ENCODE measurements at places on chromosomes 2 and 18.

DNA sequence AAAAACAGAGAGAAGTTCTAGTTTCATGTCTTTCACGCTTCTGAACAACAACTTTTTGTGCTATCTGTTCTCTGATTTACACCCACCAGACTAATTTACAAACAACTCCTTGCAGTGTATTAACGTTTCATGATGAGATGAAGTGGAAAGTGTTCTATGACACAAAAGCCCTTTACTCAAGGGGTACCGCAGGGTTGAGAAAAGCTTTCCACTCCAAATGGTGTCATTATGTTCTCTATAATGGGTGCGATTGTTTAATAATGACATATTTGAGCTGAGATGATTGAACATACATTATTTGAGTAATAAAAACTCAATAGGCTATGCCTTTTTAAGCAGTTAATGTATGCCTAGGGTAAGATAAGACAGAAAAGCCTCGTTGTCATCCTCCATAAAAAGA, 76.3 kb downstream of the ACTR3 start:
- no peak for DNase-seq

- DNase-seq = no peak
Observed at GRCh38 chr2:63661076-63661475, 72.3 kb downstream of the MDH1 start.

GRCh38 chr2:175055993-175056392, 50.8 kb upstream of the CHN1 start:
- no peak for DNase-seq

GRCh38 chr2:63078852-63079606, 28.4 kb downstream of the OTX1 start:
- no peak for DNase-seq

DNA sequence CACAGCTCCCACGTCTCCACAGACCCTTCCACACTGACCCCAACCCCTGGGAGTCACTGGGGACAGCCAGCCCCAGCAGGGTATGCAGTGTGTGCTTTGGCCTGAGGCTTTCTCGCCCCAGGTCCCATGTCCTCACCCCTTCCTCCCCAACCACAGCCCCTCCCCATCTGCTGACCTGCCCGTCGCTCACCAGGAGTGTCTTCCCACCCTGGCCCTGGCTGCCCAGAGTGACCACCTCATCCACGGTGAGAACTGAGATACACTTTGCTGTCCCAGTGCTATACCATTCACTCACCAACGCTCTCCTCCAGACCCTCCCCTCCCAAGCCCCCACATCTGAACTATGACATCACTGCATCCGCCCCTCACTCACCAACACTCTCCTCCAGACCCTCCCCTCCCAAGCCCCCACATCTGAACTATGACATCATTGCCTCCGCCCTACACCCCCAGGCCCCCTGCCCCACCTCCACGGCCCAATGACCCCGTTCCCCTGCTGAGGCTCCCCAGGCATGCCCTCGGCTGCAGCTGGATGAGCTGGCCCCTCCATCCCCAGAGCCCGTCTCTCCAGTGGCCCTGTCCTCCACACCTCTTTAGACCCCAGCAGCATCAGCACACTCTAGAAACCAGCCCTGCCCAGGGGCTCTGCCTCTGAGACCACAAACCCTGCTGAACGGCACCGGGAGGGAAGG, 55.2 kb downstream of the ANKMY1 start:
- DNase-seq = no peak

DNA sequence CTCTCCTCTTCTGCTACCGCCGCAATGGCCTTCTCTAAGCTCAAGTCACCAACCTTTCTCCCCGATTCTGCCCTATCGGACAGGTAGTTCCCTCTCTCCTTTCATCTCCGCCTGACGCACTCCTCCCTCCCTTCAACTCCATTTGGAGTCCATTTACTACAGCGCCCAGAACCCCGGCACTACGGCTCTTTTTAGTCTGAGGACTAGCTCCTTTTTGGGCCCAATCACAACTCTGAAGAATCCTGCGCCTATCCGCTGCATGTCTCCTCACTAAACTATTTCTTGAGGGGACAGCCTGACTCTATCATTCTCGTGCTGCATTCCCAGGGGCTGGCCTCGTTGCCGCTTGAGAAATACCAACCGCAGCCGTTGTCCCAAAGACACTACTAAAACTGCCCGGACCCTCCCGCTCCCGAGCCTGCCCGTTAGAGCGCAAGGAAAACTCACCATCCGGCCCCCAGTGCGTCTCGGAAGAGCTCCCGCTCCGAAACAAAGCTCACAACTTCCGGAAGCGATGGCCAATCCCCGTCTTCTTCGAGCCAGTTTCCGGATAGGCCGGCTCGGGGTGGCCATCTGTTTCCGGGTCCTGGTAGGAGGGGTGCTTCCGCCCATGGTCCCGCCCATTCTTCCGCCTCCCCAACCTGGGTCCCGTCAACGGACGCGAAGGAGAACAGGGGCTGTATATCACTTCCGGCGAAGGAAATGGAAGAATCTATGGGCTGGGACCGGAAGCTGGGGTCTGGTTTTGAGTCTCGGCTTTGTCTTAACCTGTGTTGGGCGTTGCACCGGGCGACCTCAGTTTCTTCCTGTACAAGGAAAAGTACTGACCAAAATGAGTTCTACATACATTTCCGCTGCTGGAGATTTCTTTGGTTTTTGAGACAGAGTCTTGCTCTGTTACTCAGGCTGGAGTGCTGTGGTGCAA, at the start of gene TPRKB:
TSS of gene TPRKB (minus strand) at position 491 of the 925 bp plus-strand sequence. CDS start 2,776 bp downstream, outside the sequence.
- DNase-seq = peak; percentile 92

- DNase-seq = no peak
Observed at GRCh38 chr18:36211612-36212065, 24.3 kb downstream of the MOCOS start.

GRCh38 chr2:54570925-54571694, 115.0 kb downstream of the SPTBN1 start:
- no peak for DNase-seq

DNA sequence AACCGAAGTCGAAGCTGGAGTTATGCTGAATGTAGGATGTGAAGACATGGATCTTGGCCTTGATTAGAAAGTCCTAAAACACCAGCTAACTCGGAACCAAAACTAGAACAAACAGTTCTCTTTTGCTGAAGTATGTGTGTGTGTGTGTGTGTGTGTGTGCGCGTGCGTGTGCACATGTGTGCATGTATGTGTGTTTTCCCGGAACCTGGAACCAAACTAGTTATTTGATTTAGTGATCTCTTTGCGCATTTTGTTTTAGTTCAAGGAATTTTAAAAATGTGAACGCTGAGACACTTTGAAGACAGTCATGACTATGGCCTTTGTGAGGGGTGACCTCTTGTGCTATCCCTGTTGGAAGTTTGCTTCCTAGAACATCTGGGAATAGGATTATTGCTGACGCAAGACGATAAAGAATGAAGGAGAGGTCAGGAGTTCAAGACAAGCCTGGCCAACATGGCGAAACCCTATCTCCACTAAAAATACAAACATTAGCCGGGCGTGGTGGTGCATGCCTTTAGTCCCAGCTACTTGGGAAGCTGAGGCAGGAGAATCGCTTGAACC, 23.8 kb downstream of the FHL2 start:
- DNase-seq = no peak

GRCh38 chr2:128414946-128415778, 96.5 kb upstream of the HS6ST1 start:
- DNase-seq = no peak

DNA sequence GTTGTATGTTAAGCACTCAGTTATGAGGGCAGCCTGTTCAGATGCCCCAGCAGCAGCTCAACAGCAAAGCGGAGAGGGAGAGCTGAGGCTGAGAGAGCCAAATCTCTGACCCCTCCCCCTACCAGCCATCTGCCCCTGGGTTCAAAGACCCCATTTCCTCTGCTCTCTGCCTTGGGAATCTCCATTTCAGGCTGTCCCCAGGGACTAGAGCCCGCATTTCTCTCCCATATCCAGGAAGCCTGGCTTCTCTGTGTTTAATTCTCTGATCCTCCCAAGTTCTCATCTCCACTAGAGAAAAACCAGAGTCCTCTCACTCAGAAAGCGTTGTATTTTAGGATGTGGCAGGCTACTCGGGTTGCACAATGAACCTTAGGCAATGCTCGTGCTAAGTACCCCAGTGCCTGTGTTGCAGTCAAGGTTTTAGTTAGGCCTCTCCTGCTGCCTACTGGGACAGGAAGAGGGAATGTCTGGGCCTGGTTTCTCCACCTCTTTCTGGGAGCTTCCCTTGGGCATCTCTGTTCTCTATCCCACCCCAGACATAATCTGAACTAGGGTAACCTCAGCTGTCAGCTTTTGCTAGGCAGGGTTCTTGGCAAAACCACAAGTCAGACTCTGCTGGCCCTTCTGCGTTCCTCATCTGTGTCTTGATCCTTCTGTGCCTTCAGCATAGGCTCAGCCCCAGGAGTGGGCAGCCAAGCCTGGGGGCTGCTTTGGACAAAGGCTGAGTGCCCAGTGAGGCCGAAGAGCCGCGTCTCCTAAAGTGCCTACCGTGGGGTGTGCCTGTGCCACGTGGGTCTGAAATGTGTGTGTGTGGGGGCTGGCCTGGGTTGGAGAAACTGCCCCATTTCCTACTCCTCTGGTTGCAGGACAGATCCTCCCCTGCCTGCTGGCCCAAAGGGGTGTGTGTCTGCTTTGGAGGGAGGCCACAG, 96.8 kb downstream of the STPG4 start:
- DNase-seq = peak; percentile 33

DNA sequence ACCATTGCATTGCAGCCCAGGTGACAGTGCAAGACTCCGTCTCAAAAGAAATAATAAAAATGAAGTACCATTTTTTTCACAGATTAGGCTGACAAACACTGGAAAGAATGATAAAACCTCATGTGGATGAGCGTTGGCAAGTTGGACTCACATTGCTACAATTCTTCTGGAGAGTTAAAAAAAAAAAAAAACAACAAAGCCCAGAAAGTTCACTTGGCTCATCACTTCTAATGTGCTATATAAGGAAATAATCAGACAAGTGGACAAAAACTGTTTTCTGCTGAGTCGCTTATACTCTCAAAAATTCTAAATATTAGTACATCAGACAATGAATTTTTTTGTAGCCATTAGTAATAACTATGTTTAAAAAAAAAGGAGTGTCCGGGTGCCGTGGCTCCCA, 38.4 kb downstream of the PKP4 start:
- no peak for DNase-seq

- no peak for DNase-seq
Observed at GRCh38 chr2:179344970-179345369, 80.3 kb upstream of the SESTD1 start.

DNA sequence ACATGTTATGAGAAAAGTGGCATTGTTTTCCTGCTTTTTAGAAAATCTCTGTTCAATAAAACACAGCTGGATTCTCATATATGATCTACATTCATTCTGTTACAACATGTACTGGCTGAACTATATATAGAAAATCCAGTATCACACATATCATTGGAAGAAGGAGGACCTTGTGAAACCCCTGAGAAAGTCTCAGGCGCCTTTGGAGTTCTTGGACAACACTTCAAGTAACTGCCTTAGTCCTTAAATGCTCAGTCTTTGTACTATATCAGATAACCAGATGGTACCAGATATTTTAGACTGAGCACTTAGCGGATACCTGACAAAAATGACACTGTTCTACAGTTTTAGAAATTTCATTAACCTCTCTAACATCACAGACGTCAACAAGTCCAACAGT, 72.2 kb downstream of the ACVR1 start:
- DNase-seq = no peak

- DNase-seq = no peak
Observed at GRCh38 chr2:206311026-206311425, 36.6 kb downstream of the ZDBF2 start.

GRCh38 chr2:108129636-108130035, 110.1 kb upstream of the SULT1C3 start:
- no peak for DNase-seq

GRCh38 chr2:73175663-73176204, 26.6 kb upstream of the NOTO start:
- peak; percentile 4 for DNase-seq

DNA sequence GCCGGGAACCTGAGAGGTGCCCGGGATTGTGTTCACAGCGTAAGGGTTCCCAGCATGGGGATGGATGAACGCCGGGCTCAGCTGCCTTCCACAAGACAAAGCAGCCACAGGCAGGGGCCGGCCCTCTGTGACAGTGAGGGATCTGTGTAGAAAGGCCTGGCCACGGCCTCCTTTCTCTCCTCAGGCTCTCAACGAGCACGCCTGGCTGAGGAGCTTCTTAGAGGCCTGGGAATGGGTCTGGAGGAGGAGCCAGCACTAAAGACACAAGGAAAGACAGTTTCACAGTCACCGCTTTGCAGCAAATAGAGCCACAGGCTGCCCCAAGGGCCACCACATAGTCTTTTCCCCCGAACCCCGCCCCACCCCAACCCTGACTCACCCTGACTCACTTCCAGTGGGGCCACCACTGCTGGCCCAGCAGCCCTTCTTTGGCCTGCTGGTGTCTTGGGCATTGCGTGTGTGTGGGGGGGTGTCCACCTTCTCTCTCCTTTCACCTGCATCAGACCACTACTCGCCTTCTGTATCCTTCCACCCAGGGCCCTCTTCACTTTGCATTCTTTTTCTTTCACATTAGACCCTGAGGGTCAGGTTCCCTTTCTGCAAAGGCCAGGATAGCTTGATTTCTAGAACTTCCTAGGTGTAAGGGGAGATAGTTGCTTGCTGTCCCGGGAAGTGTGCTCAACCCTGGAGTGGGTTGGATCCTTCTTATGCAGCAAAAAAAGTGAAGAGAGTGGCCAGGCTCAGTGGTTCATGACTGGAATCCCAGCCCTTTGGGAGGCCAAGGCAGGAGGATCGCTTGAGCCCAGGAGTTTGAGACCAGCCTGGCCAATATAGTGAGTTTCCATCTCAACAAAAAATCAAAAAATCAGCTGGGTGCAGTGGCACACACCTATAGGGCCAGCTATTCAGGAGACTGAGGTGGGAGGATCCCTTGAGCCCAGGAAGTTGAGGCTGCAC, 19.3 kb upstream of the HPCAL1 start:
- no peak for DNase-seq

DNA sequence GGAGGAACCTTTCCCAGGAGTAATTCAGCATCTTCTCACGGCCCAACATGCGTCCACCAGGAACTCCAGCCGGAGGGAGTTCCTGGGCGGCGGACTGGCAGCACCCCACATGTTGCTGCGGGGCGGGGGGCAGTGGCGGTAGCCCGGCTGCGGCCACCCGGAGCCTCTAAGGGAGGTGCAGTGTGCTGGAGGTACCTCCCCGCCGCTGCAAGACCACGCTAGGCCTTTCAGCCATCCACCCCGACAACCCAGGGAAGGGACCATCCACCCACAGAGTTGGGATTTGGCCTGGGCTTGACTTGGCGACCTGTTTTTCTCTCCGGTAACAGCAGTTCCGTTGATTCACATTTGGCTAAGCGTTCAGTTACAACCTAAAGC, 625 bp downstream of the LYPD6 start:
- DNase-seq = no peak
